NCI-H1048 (cell line): ENCODE measurements at places on chromosomes 16 and 17.

- DNase-seq = no peak
Measured at GRCh38 chr16:1159973-1160772, 7.3 kb downstream of the CACNA1H start.

DNA sequence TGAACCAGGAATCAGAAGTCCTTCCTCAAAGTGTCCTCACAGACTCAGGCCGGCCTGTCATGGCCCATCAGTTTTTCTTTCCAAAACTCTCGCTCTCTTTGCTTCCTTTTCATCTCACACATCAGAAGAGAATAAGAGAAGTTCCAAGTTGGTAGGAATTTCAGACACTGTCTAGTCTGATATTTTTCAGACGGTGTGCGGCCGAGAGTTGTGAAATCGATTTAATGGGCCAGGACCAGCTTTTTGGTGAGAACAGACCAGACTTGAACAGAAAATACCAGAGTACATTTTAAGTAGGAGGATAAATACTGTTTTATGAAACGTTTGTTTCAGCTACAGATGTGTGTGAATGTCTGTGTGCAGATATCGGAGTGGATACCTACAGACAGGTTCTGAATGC, 24.8 kb upstream of the RCVRN start:
- no peak for DNase-seq

DNA sequence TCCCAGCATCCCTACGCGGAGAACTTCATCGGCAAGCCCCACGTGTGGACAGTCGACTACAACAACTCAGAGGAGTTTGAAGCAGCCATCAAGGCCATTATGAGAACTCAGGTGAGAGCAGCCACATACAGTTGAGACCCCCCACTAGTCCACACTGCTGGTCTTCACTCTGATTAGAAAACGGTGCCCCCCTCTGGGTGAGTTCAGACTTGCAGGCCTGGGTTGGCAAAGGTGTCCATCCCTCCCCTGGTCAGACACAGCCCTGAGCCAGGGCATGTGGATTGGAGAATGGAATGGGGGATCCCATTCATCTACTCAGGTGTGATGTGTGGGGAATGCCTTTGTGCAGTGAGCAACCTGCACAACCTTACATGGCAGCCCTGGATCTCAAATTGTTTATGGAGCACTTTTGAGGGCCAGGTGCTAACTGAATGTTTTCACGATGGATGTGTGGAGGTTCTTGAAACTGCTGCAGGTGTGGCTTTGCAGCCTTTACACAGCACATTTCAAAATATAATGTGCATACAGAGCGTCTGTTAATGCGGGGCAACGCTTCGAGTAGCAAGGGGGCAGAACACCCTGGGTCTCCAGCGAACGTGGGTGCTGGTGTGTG, 72.6 kb downstream of the MGAT5B start:
- DNase-seq = no peak

- no peak for DNase-seq
Measured at GRCh38 chr17:27664606-27664965, 33.6 kb downstream of the LGALS9 start.

DNA sequence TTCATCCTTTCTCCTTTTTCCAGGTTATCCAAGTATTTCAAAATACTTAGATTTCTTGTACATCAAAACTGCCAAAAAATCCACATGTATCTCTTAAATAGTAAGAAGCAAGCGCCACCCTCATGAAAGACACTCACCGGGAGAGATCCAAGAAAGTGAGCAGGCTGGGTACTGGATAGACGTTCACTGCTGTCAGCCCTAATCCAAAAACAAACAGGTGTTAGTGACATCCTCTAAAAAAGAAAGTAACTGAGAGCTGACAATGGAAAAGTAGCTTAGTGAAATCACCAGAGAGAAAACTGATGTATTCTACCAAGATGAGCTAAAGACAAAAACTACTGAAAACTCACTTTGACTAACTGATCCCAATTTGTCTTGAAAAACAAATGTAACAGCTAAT, 46.1 kb downstream of the MARVELD3 start:
- no peak for DNase-seq

DNA sequence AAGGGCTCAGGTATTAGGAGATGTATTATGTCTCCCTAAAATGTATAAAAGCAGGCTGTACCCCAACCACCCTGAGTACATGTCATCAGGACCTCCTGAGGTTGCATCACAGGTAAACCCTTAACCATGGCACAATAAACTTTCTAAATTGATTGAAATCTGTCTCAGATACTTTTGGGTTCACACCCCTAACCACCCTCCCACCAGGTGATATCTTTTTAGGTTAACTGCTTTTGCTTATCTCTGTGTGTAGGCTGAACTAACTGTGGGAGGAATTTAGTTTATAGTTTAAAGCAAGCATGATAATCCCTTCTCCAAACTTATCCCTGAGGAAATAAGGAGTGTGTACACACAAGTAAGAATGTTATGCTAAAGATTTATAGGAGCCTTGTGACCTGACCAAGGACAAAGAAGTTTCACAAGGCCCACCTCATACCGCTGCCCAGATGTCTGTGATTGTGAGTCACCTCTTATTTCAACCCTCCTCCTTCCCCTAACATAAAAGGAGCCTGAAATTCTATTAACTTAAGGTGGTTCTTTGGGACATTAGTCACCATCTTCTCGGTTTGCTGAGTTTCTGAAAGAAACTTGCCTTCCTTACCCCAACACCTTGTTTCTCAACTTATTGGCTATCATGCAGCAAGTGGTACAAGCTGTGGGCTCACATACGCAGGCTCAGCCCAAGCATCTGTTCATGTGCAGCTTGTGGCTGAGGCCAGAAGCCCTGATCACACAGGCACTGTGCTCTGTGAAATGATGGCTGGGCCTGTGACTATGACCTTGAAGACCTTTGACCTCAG, 11.3 kb downstream of the PRSS22 start:
- DNase-seq = no peak

- DNase-seq = no peak
Measured at GRCh38 chr17:13827118-13827517, 225.4 kb upstream of the HS3ST3A1 start.

GRCh38 chr16:14444979-14445810, 184.9 kb downstream of the PARN start:
- DNase-seq = no peak

DNA sequence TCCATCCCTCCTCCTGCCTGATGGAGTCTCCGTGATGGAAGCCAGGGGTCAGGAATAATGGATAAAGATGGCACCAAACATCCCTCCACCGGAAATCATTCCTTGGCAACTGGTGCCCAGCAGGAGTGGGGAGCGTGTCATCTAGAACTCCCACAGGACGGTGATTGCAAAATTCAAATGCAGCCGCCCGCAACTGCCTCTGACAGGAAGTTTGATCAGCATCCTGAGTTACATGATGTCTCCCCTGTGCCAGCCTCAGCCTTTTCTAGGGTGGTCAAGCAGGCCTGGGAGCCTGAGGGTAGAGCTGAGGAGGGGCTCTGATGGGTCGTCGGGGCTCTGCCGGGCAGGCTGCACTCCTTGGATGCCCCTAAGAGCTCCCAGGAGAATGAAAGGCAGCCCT, 52.8 kb downstream of the GSG1L start:
- no peak for DNase-seq

- DNase-seq = no peak
Measured at GRCh38 chr17:64277831-64278562, 14.9 kb upstream of the TEX2 start.

GRCh38 chr16:54284319-54284930, 2.2 kb downstream of the IRX3 start:
- no peak for DNase-seq

DNA sequence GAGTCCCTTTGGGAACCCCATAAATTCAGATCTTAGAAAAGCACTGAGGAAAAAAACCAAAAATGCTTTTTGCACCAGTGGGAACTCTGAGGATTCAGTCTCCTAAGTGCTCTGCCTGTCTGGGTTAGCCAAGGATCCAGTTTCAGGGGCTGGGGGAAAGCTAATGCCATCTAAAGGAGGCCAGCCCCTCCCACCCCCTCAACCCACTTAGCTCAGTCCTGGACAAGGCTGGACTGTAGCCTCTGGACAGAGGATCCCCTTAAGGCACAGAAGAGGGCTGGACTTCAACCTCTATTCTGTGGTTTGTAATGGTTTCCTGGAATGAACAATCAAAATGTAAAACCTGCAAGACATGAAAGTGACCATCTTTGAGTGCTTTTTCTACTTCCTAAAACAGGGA, 356.1 kb upstream of the ZFHX3 start:
- no peak for DNase-seq

- no peak for DNase-seq
Measured at GRCh38 chr16:49280841-49281371, 732 bp downstream of the CBLN1 start.

GRCh38 chr16:751152-752006, 9.2 kb upstream of the MSLN start:
- no peak for DNase-seq

GRCh38 chr17:67636312-67636711, 81.4 kb upstream of the NOL11 start:
- no peak for DNase-seq

GRCh38 chr17:71315568-71315967, 805.3 kb upstream of the SOX9 start:
- no peak for DNase-seq

GRCh38 chr16:31513126-31513525, 4.9 kb upstream of the RUSF1 start:
- no peak for DNase-seq

DNA sequence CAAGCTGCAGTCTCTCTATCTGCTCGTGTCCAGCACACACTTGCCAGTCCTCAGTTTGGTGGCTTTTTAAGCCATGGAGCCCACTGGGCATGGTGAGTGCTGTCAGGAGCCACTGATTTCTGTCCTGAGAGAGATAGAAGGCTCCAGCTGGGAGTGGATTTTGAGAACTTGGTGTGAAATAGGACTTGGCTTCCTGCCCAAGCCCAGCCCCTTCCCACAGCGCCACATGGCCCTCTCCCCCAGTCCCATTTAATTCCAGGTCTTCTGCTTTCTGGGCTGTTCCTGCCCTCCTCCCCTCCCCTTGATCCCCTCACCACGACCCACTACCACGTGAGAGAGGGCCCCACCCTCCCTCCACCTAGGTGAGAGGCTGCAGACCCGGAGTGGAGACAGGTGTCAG, 14.4 kb upstream of the ABCC3 start:
- no peak for DNase-seq

GRCh38 chr17:9368631-9369030, 207.0 kb downstream of the STX8 start:
- no peak for DNase-seq

DNA sequence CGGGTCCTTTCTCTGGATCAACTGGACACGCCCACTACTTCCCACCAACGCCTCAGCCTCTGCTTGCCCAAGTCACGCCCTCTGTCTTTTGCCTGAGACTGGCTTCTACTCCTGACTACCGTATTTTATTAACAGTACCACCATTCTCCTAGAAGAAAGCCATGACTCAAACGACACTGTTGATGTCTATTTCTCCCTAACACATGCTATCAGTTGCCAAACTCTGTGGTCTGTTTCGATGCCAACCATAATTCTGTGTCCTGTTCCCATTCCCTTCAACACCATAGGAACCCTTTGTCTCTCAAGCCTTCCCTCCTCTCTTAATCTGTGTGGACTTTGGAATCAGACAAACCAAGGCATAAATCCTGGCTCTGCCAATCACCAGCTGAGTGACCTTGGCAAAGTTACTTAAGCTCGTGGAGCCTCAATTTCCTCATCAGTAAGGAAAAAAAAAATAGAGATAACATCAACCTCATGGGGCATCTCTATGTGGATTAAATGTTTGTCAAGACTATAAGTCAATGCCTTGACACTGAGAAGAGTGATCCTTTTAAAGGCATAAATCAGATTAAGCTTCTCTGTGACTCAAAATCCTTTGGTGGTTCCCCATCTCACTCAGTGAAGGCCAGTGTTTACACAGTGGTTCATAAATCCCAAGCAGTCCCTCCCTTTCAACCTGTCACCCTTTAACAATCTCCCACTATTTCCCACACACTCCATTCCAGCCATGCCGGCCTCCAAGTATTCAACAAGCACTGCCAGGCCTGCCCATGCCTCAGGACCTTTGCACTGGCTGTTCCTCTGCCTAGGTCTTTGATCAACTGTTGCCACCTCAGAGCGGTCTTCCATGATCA, 45.6 kb downstream of the ERN1 start:
- DNase-seq = no peak

DNA sequence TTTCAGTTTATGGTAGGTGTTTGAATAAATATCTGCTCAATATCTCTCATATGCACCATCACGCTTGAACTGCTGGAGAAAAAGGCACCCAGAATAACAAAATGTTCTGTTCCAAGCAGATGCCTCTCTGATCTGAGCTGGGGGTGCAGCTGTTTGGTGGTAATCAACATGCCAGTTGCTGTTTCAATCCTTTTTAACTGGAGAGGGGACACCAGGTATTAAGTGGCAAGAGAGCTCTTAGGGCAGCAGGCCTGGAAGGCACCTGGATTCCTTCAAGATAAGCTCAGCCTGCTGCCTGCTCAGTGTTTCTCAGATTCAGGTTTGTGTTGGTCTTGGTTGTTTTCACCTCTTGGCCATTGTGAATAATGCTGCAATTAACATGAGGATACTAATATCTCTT, 27.2 kb upstream of the VAT1L start:
- DNase-seq = no peak

GRCh38 chr16:85915125-85915845, 16.3 kb downstream of the IRF8 start:
- no peak for DNase-seq

- DNase-seq = no peak
Measured at GRCh38 chr17:34683390-34683789, 104.0 kb downstream of the TMEM132E start.

DNA sequence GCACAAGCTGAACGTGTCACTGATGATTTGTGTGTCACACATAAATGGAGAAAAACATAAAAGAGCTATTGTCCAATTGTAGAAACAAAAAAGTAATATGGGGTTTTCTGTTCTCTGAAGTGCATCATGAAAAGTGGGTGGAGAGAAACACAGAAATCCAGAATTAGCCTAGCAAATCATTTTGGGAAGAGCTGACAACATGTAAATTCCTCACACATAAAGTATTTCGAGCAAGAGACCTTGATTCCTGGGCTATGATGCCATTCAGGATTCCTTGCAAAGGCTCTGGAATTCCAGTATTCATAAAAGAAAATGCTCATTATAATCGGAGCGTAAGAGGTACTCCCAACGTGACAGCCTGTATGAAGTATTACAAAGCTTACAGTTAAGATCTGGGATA, 1.1 kb downstream of the DCUN1D3 start:
- no peak for DNase-seq

GRCh38 chr16:64240586-64240985, 881.3 kb downstream of the CDH11 start:
- DNase-seq = no peak
